ENCODE measurements at places on chromosomes 16 and 17.

DNA sequence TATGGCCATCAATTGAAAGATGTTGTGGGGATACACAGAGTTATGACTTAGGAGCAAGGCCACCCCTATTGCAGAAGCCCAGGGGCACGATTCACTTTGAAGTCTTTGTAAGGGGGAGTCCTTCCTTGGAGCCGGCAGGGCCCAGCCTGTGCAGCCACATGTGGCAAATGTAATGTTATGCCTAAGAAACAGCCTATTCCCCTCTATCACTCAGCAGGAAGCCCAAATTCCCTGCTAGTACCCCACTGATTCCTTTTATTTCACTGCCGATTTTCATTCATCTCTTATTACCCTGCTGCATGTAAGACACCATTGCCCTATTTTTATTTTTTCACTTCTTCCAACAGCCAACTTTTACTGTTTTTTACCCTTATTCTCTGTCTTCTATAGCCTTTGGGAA is 233.2 kb downstream of the PMP22 start:
- DNase-seq = no peak

DNA sequence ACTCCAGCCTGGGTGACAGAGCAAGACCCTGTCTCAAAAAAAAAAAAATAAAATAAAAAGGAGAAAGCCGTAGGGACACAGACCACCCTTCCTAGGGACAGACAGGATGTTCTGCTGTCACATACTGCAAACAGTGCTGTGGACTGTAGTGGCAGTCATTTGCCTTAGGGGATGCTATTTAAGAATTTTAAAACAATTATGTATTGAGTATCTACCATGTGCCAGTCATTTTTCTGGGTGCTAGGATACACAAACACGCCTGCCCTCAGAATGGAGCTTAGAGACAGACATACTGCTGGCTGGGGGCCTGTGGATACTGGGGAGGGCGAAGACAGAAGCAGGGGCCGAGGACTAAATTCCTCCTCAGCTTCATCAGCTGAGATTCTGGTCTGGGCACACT is 45.5 kb downstream of the MRC2 start:
- DNase-seq = no peak

- no peak for DNase-seq
Observed at GRCh38 chr17:34076743-34077631, 178.1 kb upstream of the CCL2 start.

GRCh38 chr17:29019475-29020181 is 13.8 kb upstream of the SEZ6 start:
- no peak for DNase-seq

- DNase-seq = no peak
Observed at GRCh38 chr16:47017636-47018035, 44.2 kb upstream of the DNAJA2 start.

DNA sequence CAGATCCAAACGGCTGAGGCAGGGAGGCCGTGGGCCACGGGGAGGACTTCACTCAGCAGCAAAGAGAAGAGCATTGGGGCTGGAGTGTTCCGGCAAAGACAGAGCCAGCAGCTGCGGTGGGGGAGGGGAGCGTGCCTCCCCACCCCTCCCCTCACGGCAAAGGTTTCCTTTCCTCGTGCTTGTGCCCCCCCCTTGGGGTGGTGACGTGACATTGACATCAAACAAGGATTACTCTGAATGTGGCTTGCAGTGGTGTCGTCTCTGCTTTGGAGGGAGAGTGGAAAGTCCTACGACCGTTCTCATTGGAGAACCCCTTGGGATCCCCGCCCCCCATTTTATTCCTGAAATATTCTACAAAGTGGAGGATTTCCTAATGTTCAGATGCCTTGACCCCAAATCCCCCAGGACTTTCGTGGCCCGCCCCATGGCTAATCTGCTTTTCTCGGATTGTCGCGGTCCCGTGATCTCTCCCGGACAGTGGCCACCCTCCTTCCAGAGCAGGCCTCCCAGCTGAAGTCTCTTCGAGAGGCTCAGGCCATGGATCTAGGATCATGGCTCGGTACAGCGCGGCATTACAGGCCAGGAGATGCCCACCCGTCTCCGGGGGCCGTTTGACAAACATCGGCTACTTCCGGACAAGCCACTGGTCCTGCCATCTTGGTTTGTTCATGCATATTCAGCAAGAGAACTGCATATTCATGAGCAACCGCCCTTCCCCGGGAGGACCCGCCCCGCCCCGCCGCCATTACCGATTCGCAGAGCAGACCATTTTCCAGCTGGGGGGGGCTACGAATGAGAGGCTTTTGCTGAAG is 705 bp upstream of the POLR2A start:
- DNase-seq = peak; percentile 63

DNA sequence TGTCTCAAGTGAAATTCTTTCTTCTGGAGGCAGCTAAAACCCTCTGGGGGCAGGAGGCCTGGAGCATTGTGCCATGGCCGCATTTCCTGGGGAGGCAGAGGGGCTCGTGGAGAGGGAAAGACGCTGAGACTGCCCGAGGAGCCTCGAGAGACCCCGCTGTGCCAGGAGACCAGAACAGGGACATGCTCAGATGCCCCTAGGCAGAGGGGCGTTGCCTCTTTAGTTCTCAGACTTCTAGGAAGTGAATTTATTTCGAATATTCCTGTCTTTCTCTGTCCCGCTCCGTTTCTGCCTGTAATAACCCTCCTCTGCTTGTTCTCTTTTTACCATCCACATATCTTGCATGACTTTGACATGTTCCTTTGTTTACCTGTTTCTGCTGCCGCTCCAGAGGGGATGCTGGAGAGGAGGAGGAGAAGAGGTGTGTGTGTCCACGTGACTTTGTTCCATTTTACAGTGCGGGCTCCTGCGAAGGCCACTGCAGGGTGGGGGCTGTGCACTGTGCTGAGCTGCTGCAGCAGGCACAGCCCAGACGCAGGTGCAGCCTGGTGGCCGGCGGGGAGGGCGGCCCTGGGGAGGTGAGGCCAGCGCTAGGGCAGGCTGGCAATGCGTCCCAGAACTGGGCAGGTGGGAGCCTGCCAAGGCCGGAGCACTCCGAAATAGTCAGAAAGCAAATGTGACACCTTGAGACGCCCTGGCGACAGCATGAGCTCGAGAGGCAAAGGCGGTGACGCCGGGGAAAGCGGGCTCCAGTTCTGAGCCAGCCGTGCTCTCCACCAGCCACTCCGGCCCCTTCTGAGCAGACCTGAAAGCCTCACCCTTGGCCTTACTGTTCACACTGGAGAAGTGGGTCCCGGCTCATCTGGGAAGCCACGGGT is 29.9 kb downstream of the CIBAR2 start:
- no peak for DNase-seq

GRCh38 chr16:51024703-51025102 is 126.4 kb downstream of the SALL1 start:
- no peak for DNase-seq

DNA sequence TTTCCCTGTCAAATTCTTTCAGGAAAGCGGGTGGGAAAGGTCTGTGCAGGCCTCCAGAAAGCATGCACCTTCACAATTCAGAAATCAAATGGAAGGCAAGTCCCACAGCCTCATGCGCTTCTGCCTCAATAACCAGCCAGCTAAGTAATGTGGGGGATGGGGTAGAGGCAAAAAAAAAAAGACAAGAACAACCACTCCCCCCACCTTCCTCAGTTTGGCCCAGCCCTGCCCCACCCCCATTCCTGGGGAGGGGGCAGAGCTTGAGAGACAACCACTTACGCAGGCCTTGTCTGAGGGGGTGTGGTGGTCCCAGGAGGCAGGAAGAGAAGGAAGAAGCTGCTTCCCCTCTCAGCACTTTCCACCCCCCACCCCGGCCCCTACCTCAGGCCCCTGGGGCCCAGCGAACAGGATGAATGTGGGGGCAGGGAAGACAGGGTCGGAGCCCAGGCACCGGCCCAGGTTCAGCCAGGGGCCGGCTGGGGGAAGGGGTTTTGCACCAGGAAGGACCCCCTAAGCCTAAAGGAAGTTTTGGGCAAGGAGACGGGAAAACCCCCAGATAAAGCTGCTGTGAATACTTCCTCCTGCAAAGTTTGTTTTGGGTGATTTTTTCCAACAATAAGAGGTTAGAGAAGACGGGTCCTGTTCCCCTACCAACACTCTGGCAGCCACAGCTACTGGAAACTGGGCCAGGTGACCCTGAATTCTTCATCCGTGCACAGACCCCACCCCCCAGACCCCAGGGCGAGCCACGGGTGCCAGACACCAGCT is 1.2 kb downstream of the JUP start:
- no peak for DNase-seq

- no peak for DNase-seq
Observed at GRCh38 chr17:20234276-20234675, 225.1 kb downstream of the SPECC1 start.

Data from NCI-H1048 (cell line).